OCI-M1 (cell line): ENCODE measurements at places on chromosomes 12 and 14.

GRCh38 chr12:129961091-129961490 is 57.3 kb upstream of the TMEM132D start:
- no peak for DNase-seq

- no peak for DNase-seq
These were observed 280.6 kb upstream of the SFSWAP start for GRCh38 chr12:131430158-131430742.

- DNase-seq: no peak
These were observed 10.7 kb downstream of the CCND2 start for GRCh38 chr12:4284306-4284705.

GRCh38 chr14:100874411-100875091 is 29.0 kb downstream of the RTL1 start:
- no peak for DNase-seq

- DNase-seq: no peak
These were observed 27.4 kb upstream of the DIP2B start for GRCh38 chr12:50477241-50477832.

GRCh38 chr12:25843976-25844375 is 114.5 kb upstream of the RASSF8 start:
- DNase-seq: peak; percentile 74

- no peak for DNase-seq
These were observed 131.8 kb downstream of the TBX5 start for GRCh38 chr12:114274131-114274530.

- peak; percentile 85 for DNase-seq
These were observed 300.0 kb downstream of the AEBP2 start for GRCh38 chr12:19739195-19739776.

- no peak for DNase-seq
These were observed 47.8 kb downstream of the SAV1 start for GRCh38 chr14:50620341-50620740.

DNA sequence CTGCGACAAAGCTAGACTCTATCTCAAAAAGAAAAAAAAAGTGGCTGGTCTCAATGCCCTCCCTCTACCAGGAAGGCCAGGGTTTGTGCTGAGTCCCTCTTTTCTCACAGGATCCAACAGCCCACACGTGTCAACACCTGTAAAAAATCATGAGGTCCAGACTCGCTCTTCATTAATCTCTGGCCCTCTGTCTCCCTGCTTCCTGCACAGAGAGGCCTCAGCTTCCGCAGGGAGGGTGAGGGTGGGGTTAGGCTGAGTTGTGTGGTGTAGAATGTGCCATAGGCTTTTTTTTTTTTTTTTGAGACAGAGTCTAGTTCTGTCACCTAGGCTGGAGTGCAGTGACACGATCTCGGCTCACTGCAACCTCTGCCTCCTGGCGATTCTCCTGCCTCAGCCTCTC is 6.1 kb downstream of the CFAP73 start:
- DNase-seq: no peak

- DNase-seq: no peak
These were observed 54.1 kb upstream of the GPR68 start for GRCh38 chr14:91298576-91298975.

GRCh38 chr14:99624971-99625370 is 20.0 kb upstream of the HHIPL1 start:
- DNase-seq: no peak

DNA sequence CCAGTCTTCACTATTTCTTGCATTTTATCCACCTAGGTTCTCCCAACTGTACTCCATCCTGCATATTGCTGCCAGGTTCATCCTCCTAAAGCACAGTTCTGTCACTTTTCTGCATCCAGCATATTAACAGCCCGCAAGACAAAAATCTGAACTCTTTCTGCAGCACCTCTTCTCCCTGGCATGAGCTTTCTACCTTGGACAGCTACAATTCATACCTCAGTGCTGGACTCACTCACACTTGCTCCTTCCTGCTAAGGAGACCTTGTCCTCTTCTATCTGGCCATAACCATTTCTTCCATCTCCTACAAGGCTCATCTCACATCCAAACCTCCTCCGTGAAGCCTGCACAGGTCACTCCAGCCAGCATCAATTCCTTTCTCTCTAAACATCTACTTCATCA is 170.1 kb upstream of the GRIP1 start:
- DNase-seq: no peak

GRCh38 chr12:112419297-112420133 is 768 bp downstream of the PTPN11 start:
- DNase-seq: peak; percentile 73

DNA sequence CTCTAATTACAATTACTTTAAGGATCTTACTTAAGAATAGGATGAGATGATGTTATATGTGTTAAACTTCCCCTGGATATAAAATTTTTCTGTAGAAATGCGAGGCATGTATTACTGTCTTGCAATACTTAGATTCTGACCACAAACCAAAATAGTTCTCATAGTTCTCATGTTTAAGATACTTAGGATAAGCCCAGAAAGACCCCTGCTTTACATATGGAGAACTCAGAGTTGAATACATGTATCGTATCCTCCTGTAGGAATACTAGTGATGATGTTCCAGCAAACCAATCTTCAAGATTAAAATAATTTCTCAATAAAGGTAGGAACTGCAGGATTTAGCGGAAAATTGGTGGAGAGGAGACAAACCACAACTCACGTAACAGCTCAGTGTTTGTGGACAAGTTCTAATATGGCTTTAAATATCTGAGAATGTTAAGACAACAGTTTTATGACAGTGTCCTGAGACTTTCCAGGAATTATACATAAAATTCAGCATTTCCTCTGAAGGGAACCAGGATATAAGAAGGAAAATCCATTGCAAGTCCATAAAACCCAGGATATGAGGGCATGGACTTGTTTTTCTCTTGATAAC is 114.7 kb upstream of the CRY1 start:
- DNase-seq: no peak

DNA sequence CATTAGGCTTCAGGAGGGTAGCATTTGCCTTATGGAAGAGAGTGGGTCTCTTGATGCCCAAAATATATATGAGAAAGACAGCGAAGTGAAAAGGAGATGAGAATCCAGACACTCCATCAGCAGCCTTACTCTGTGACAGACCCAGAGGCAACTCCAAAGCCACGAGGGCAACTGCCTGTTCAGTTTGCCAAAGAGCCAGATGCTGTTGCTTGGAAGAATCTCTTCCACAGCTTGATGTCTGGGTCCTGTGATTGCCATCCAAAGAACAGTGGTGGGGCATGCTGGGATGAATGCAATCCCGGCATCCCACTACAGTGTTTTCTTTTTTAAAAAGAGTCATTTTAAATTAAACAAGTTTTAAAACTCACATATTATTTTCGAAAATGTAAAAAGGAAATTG is 10.9 kb upstream of the OTX2 start:
- no peak for DNase-seq
